RKO (cell line): ENCODE measurements at places on chromosomes 7 and 10.

DNA sequence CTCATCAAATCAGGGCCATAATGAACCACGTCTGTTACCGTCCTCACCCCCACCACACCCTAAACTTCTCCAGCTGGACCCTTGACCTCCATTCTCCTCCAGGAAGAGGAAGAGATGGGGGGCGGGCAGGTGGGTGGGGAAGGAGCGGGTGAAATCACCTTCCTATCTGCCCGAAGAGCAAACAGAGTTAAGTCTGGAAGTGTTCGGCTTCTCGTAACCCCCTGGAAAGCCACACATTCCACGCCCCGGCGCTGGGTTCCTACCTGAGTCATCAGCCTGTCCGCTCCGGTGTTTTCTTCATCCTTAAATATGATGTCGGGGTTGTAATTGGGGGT is 736 bp downstream of the SHH start:
- no peak for DNase-seq

DNA sequence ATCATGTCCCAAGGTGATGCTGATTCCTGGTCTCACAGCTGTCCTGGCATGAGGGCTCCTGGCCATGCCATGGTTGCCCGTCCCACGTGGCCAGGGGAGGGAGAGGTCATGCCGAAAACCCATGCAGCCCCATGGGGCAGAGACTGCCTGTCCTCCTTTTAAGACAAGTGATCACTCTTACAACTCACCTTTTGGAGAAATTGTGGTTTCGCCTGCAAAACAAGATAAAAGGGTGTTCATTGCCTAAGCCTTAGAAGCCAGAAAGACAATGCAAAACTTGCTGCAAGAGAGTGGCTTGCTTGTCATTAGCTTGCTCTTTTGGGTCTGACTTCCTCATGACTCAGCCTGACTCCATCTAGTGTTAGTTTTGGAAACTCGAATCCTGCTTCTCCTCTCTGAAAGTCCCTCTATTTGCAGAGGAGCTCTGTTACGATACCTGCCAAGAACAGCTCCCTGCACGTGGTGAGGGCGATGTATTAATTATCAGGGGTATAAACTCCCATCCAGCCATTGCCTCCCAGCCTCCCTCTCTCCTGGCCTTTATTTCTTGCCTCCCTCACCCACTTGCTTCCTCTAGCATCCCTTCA is 26.7 kb downstream of the TMEM273 start:
- DNase-seq = peak; percentile 56

DNA sequence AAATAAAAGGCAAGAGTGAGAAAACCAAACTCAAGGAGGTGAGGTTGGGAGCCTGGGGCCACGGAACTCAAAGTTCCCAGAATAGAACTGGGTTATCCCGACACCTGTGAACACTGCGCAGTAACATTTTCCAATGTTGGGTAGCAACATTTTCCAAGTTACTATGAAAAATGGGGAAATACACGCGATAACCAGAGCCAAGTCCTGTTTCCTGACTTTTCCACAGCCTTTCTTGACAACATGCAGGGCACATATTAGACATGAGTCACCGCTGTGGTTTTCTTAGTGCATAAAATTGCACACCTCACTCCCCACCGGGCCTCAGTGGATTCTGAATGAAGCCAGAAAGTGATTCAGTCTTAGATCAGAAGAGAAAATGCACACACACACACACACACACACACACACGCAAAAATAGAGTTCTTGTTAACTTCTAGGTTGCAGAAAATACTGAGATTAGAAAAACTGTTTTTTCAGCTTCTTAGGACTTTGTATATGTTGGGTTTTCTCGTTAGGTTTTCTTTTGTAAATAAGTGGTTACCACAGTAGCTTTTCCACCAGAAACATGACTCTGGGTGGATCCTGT is 70.0 kb downstream of the CAMK1D start:
- DNase-seq = peak; percentile 89

DNA sequence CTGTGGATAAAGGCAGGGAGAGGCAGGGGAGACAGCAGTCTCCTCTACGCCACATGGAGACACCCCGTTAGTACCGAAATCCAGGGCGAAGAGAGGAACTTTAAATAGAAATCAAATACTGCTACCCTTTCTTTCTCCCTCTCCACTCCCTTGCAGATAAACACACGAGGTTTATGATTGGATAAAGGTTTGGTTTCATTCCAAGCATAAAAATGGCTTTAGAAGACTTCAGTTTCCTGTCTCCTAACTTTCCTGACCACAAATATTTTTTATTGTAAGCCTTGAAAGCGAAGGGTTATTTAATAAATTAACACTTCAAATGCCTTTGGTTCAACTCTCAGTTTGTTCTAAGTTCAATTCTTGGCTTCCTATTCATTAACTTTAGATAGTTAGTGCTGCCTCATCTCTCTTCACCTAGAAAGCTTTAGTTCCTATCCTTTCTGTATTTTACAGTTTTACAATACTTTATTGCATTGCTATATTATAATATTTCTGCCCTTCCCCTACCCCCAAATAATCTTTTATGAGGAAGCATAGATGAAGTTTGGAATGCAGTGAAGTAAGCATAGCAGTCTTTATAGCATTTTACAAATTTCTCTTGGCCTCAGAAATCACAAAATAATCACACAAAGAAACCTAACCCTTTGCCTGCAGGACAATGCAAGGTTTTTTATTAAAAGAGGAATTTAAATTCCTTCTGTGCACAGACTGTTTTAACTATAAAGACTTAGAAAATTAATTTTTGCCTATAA is 31.5 kb upstream of the ARID5B start:
- no peak for DNase-seq

DNA sequence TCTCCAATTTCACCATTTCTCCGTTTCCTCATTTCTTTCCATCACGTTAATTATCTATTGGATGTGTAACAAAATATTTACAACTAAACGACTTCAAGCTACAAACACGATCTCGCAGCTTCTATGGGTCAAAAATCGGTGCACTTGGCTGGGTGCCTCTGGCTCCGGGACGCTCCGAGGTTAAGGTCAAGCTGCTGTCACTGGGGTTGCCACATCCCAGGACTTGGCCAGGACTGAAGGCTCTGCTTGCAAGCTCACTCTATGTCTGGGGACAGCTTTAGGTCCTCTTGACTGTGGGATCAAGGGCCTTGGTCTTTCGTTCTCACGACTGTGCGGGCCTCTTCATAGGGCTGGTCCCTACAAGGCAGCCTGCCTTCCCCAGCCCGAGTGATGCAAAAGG is 159.7 kb downstream of the CCDC3 start:
- no peak for DNase-seq

DNA sequence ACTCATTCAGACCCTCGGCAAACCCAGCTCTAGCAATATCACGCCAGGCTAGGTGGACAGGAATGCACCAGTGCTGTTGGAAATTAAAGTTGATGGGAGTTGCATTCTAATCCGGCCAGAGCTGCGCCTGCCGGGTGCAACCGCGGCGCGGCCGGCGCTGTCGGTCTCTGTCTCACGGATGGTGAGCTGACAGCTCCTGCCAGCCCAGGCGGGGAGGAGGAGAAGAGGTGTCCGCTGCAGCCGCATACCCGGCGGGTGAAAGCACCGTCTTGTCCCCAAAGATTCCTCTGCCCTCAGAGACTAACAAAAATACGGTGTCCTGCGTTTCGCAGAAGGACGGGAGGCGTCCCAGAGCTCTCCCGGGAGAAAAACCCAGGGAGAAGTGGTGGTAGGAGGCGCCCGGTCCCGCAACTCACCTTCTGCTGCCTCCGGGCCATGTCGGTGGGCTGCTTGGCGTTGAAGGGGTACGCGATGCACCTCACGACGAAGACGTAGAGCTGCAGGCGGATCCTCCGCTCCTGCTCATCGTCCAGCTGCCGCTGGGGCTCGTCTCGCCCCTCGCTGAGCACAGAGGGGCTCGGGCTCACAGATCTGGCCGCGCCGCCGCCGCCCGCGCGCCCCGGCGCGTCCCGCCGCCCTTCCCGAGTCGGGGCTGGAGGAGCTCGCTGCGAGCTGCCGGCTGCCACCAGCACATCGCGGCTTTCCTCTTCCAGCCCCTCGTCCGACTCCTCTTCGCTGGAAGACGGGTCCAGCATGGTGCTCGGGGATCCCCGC is 490 bp downstream of the CADPS2 start:
- DNase-seq = peak; percentile 72

GRCh38 chr7:20314198-20314597 is 16.5 kb upstream of the ITGB8 start:
- no peak for DNase-seq

DNA sequence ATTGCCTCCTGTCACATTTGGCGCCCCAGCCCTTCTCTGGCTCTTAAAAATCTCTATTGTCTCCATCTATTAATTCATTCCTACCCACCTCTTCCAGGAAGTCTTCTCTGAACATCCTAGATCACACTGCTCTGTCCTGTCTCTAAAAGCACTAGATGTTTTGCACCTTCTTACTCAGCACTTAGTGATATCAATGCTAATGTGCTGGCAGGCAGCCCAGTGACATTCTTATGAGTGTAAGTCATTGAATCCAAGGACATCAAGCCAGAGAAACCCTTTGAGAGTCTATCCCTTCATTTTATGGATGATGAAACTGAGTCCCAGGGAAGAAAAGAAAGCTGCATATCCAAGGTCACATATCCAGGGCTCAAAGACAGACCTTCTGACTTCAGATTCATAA is 48.3 kb upstream of the PAX2 start:
- peak; percentile 78 for DNase-seq

DNA sequence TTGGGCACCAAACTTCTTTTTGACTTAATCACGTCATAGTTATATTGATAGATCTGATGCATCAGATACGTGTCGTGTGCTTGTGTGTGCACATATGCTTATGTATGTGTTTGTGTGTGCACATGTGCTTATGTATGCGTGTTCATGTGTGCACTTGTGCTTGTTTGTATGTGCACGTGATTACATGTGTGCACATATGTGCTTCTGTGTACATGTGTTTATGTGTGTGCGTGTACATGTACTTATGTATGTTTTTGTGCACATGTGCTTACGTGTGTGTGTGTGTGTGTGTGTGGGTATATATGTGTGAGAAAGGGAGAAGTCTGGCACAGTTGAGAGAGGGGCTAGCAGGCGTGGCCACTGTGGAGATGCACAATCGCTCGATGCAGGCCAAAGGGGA is 173.4 kb downstream of the WDR37 start:
- DNase-seq = no peak

DNA sequence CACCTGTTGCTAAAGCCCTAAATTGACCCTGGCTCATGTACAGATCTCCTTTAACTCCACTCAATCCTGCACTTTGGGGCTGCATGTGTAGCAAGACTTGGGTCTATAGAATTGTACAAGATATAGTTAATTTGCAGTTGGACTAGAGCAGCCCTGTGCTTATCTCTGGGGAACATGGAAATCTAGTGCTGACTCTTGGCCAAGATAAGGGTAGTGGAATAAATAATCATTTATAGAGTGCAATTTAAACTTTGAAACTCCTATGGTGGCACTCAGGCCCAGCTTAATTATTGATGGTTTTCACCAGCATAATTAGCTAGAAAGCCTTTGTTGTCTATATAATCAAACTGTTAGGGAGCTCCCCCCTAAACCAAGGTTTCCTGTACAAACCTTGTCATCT is 39.2 kb upstream of the MBL2 start:
- DNase-seq = no peak

GRCh38 chr10:104317269-104317710 is 21.0 kb downstream of the ITPRIP start:
- no peak for DNase-seq

DNA sequence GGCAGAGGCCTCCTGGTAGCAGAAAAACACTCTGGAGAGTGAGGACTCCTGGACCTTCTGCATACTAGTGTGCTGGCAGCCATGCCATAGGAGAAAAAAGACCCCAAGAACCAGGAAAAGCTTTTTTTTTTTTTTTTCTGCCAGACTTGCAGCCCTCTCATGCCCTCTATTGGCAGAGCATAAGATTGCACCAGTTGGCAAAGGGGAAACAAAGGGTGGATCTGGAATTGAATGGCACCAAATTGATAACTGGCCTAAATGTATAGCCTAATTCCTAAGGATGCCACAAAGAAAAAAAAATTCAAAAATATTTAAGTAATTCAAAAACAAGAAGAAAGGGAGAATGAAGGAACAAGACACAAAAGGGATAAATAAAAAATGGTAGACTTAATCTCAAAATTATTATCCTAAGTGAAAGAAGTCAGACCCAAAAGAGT is 112.5 kb upstream of the GHITM start:
- DNase-seq = peak; percentile 3
